Small intestine (tissue), 16 donors: ENCODE measurements at places on chromosomes 5 and 9. TPM values are rescaled to one million over a fixed set of nuclear protein-coding genes. Genes with fewer than 3 reads are reported as not detected.
A peak's percentile ranks its signal among the peaks of the same experiment; 100 is the strongest.

The COL5A1 gene
- polyA plus RNA-seq = 0.22 TPM

The IFNA13 gene
- polyA plus RNA-seq = not detected

The ZFR gene
- polyA plus RNA-seq = 30.3 TPM

The FCN2 gene
- not detected for polyA plus RNA-seq

The CBY3 gene
- not detected for polyA plus RNA-seq

The GABRG2 gene
- 0.03 TPM for polyA plus RNA-seq

The DMRT3 gene
- not detected for polyA plus RNA-seq

The ARL10 gene
- 2.4 TPM for polyA plus RNA-seq

The SPACA9 gene
- 1.6 TPM for polyA plus RNA-seq

The SLC23A1 gene
- polyA plus RNA-seq = 13.0 TPM

The CLIC3 gene
- polyA plus RNA-seq = 6.2 TPM

The MARVELD2 gene
- polyA plus RNA-seq = 6.2 TPM

The STK10 gene
- 9.4 TPM for polyA plus RNA-seq

The ZNF483 gene
- polyA plus RNA-seq = not detected

The PHF24 gene
- 0.15 TPM for polyA plus RNA-seq

GRCh38 chr9:87609486-87609885, 111.8 kb downstream of the DAPK1 start:
- no peak for DNase-seq

- no peak for DNase-seq
Measured at GRCh38 chr5:10352430-10353240, 860 bp upstream of the MARCHF6 start.

- peak; percentile 52 for DNase-seq
Measured at GRCh38 chr9:112012026-112012902, 115.7 kb downstream of the UGCG start.

DNA sequence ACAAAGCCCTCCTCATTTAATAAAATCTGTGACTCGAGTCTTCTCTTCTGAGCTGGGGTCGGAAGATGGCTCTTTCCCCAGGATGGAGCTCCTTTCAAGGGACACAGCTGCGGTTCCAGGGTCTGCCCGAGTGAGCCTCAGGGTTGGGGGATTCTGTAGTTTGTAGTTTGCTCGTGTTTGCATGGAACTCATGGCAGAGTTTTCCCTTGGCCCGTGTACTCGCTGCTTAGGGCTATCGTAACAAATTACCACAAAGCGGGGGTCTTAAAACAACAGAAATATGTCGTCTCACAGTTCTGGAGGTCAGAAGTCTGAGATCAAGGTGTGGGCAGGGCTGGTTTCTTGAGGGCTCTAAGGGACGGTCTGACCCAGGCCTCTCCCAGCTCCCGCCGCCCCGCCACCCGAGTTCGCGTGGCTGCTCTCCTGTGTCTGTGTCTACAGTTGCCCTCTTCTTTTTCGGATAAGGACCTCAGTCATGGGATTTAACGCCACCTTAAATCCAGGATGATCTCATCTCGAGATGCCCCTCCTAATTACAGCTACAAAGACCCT, 13.9 kb upstream of the LPCAT1 start:
- no peak for DNase-seq

DNA sequence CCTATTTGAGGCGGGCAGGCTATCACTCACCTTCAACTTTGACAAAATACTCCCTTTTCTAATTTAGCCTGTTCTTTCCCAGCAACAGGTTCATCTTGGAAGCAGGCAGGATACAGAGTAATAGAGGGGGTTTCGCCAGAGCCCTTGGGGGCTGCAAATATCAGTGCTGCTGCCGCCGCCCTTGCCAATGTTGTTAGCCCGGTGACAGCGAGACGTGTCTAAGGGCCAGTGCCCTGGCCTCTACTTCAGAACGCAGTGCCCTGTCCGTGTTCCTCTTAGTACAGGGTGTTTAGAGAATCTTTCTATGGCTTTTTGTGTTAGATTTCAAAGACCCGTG, 703 bp downstream of the FAM120AOS start:
- no peak for DNase-seq

- no peak for DNase-seq
Measured at GRCh38 chr5:27242258-27242626, 203.9 kb upstream of the CDH9 start.

DNA sequence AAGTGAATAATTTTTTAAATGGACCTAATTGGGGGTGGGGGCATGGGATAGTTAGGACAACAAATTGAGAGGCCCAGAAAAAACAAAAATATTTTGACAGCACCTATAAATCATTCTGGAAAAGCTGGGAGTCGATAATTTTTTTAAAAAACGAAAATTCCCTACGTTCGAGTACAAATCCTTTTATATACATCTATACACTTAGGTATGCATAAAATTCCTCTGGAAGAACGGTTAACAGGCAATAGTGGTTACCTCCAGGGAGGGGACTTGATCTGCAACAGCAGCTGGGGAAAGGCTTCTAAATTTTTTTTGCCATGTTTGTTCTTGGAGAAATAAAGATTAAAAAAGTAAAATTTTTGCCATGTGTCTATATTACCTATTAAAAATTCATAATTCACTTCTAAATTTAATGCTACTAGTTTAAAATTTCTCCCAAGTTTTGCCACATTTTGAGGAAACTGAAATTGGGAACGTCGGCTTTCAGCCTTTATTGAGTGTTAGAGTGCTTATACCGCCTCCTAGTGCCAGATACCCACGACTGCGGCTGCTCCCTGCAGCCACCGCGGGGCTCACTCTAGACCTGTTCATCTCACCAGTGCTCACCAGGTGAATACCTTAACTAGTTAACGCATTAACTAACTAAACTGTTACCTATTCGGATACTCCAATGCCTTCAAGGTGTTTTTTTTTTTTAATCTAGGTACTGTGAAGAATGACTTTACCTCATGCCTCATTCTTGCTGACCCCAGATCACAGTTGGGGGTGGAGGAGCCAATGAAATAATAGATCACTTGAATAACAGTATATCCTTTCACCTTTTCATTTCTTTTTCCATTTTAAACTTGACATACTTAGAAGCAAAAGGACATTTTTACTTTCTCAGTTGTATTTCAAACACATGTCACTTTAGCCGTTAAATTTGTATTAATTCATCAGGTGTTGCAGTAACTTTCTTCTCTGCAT, 1.8 kb upstream of the BHMT start:
- no peak for DNase-seq

- no peak for DNase-seq
Measured at GRCh38 chr5:137333475-137333874, 165.7 kb downstream of the SPOCK1 start.

DNA sequence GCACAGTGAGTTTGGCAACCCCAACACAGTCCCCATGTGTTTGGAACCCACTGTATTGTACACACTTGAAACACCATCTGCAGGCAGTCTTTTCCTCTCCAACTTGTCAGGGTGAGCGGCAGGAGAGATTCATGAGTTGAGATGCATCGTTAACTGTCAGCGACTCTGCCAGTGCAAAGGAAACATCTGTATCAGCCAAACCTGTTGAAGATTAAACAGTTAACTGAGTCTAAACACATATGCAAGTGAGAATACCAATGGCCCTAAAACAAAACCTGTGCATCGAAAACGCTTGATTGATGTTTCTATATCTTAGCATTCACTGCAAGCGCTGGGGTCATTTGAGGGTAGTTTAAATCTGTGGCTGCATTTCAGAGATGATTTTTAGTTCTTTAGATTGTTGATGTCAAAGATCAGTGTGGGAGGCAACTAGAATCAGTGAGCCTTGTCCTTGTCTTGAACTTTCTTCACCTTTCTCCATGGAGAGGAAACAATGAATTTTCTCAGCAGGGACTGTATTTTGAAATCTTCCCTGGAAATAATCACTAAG, 41.3 kb upstream of the PAM start:
- DNase-seq = no peak

GRCh38 chr5:173786286-173787187, 101.6 kb upstream of the CPEB4 start:
- no peak for DNase-seq

GRCh38 chr9:4828761-4829160, 36.0 kb downstream of the RCL1 start:
- DNase-seq = no peak

DNA sequence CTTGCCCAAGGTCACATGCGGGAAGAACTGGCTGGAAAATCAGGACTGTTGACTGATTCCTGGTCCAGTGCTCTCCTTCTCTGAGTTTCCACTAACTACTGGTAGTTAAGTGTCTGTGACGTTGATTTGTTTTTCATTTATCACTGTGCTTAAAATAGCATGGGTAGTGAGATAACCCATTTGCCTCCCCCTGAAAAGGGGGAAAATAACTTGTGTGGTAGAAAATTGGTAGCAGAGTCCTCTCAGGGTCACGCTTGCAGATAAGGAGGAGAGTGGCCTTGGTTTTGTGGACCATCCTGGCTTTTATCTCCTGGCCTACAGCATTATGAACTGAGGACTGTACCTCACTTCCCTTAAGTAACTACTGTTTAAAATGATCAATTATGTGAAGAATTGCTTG, 10.9 kb downstream of the FUBP3 start:
- DNase-seq = no peak

- DNase-seq = no peak
Measured at GRCh38 chr5:150316320-150316719, 13.6 kb upstream of the ARSI start.

- DNase-seq = no peak
Measured at GRCh38 chr5:54227759-54228158, 82.6 kb downstream of the ARL15 start.

DNA sequence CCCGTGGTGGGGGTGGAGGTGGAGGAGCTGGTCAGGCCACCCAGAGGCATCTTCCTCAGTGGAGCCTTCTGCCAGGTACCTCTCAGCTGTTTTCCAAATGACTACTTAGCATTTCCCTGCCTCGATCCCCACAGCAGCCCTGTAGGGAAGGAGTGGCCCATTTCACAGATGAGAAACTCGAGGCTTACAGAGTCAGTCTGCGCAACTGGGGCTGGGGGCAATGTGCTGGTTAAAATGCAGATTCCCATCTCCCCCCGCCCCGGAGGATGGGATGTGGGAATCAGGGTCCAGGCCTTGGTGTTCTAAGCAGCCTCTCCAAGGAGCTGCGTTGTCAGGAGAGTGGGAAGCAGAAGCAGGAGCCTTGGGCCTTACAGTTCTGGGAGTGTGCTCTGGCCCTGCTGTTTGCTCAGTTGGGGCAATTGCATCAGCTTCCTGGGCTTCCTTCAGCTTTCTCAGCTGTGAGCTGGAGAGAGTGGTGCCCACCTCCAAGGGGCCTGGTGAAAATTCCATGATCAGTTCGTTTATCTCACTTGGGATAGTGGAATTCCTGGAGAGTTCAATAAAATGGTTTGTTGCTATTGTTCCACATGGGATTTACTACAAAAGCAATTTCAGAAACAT, 19.4 kb downstream of the ERGIC1 start:
- no peak for DNase-seq

DNA sequence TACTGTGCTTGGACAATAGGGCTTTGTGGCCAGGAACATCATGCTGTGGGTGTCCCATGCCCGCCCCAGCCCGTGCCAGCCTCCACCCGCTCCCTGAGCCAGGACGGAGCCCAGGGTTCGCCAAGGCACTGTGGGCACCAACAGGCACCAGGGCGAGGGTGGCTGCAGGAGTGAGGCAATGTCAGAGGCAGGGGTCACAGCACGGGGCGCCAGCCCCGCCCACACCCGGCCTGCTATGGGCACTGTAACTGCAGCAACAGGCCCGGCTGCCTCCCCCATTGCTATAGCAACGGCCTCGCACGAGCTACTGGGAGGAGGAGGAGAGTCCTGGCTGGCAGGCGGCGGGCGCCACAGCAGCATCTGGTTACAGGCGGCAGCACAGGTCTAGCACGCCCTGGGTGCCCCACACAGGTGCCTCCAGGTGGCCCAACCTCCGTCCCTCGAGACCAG, 2.5 kb downstream of the ABCA2 start:
- peak; percentile 32 for DNase-seq

DNA sequence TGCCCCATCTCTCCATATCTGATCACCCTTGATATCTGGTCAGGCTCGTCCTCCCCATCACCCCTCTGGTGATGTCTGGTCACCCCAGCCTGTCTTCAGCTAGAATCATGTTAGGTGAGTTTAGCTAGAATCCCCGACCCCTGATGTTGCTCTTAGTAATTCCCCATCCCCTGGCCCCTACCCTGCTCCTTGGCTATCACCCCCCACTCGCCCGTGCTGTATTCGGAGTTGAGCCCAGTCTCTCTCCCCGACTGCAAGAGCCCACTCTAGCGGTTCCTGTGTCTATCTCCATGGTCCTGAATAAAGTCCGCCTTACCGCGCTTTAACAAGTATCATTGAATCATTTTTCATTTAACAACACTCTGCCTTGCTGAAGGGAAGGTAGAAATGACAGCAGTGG, 33.7 kb downstream of the ADAMTS2 start:
- no peak for DNase-seq

- no peak for DNase-seq
Measured at GRCh38 chr9:7405924-7406604, 393.5 kb downstream of the DMAC1 start.

DNA sequence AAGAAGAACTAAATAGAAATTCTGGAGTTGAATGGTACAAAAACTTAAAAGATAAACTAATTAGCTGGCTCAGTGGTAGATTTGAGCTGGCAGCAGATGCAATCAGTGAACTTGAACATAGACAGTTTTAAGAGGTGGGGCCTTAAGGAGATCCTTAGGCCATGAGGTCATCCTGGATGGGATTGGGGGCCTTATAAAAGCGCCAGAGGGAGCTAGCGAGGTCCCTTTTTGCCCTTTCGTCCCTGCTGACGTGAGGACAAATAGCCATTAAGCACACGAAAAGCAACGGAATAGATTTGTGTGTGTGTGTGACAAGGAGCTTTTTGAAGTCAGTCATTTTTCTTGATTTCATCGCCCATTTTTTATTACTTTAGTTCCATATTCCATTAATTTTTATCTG, 83.3 kb downstream of the ZNF354C start:
- DNase-seq = no peak

DNA sequence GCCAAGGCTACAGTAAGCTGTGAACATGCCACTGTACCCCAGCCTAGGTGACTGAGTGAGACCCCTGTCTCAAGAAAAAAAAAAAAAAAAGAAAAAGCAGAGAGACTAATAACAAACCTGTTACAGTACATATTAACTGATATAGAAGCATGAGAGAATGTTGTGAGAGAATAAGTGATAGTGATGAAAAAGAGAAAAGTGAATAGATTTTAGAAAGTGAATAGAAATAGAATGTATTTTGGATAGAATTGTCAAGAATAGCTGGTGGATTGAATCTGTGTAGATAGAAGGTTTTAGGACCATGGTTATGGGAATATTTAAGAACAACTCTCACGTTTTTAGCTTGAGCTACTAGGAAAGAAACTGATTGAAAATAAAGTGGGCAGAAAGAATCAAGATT, 135.8 kb downstream of the WDR70 start:
- no peak for DNase-seq

- peak; percentile 51 for DNase-seq
Measured at GRCh38 chr5:218457-219291, 554 bp downstream of the SDHA start.

DNA sequence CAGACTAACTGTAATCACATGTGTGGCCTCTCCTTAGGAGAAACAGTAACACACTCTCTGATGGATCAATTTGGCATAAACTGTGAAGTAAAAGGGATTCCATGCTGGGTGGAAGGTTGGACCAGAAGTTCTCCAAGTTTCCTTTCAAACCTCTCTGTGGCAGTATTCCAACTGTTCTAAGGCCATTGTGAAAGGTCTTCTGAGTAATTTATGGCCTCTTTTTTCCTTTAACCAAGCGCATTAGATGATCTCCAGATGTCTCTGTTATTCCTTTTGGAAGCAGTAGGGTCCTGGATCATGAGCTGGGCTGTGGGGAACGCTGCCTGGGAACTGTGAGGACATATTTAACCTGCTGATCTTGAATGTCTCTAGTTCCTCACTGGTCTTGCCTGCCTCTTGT, 80.6 kb upstream of the IL6ST start:
- no peak for DNase-seq
